ENCODE measurements at places on chromosomes 7 and 10.

GRCh38 chr10:84933402-84933801 lies 605.0 kb downstream of the CCSER2 start:
- DNase-seq = no peak

DNA sequence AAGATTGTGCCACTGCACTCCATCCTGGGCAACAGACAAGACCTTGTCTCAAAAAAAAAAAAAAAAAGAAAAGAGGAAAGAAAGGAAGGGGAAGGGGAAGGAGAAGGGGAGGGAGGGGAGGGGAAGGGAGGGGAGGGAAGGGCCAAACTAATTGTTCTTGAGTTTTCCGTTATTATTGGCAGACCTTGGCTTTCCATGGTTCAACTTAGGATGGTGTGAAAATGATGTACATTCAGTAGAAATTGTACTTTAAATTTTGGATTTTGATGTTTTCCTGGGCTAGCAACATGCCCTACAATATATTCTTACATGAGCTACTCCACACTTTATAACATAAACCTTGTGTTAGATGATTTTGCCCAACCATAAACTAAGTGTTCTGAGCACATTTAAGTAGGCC lies 1.2 kb upstream of the TMEM72 start:
- no peak for DNase-seq

DNA sequence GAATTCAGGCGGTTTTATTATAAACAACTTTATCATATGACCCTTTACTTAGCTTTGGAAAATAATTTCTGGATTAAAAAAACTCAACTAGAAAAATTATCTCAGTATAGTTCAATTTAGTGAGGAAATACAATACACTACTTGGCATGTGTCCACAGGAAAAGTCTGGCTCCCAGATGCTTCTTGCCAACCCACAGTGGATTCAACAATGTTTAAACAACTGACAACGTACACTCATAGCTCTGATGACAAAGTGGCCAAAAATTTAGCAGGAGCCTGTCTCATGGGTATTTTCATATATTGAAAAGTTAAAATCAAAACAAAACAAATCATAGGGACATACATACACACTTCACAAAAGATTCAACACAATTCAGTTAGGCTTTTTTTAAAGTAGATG lies 158.8 kb downstream of the SKAP2 start:
- DNase-seq = no peak

DNA sequence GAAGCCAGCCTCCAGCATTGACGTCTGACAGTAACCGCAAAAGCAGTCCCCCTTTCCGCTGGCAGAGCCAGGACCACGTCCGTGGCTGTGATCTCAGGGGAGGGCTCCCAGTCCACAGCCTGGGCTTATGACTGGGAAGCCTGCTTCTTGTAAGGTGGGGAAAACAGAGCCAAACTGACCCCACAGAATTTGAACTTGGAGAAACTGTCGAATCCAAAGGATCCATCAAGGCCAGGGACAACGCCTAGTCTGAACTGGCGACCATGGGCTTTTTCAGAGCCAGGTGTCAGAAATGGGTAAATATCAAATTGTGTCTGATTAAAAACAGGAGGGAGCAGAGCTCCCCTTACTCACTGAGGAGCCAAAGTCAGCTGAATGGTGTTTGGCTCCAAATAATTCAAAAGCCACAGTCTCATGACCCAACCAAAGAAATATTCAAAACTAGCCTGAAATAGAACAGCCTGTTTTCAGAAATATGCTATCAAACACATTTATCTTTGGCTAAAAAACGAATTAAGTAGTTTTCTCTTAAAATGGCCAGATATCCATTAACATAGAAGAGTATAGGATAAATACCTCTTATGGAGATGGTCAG lies 751.4 kb upstream of the GALNT17 start:
- no peak for DNase-seq

DNA sequence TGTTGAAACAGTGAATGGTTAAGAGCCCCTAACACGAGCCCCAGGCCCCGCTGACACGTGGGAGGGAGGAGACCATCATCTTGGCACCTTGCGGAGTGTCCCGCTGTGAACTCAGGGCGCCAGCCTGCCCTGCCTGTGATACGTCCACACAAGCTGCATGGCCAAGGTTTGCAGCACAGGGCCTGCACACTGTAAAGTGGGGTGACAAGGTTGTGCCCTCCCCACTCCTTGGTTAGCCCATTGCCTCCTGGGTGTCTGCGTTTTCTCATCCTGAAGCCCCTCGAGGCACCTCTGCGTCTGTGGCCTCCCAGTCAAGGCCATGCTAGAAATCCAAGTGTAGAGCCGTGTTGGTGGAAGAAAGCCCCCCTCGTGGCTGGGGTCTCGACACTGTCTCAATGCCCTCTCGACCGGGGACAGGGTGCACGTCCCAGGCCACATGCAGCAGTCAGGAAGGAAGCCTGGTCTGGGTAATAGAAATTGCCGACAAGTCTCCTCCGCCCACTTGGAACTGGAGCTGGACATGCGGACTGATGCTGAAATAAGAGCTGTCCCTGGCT lies 192.1 kb downstream of the DNAJB6 start:
- DNase-seq = no peak

DNA sequence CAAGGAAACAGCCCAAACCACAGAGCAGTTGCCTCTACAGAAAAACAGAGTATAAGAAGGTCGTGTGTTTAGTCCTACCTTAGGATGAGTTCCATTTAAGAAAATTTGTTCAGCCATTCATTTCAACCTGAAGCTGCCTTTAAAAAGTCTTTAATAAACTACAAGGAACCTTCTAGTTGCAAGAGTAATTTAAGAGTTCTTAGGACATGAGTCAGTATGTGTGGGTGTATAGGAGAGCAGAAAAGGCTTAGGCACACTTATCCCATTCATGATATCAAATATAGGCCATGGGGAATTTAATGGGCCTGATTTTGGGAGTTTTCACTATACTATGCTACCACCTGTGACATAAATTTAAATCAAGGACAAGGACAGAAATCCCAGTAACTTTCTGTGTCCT lies 496.8 kb downstream of the TFEC start:
- DNase-seq = no peak

GRCh38 chr7:157010588-157011332 lies at the start of gene MNX1:
Gene MNX1 (minus strand): TSS chr7:157010663. CDS start chr7:157010350, 313 bp downstream.
- peak; percentile 58 for DNase-seq

DNA sequence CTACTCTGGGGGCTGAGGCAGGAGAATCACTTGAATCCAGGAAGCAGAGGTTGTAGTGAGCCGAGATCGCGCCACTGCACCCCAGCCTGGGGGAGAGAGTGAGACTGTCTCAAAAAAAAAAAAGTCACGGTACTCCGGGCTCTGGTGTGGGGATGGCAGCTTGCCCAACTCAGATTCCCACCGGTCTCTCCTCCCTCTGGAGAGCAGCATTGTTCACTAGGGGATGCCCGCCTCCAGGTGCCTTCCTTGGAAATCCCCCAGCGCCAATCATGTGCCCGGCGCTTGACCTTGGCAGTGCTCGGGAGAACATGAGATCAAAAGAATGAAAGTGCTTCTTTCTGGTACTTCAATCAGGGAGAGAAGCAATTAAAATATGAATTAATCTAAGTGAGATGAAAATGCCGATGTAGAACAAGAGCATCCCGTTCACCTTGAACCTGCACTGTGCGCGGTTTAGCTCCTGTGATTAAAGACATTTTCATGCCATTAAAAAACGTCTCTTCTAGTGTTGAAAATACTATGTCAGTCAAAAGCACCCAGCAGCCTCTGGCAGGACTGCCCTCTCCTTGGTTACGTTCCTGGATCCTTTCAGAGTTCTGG lies 1127.3 kb upstream of the AUTS2 start:
- peak; percentile 42 for DNase-seq

DNA sequence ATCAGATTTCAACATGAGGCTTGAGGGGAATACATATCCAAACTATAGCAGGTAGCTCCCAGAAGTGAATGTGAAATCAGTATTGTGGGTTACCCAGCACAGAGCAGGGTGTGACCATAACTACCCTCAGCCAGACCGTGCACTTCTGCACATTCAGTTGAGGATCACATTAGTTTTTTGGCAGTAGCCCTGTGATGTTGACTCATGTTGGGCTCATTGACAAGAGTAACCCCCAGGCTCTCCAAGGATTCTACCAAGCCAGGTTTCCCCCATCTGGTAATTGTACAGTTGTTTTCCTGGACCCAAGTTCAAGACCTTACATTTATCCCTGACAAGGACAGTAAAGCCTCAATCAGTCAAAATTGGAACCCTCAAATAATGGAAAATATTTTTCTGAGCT lies 11.7 kb upstream of the CPA4 start:
- DNase-seq = no peak

GRCh38 chr10:112208292-112208691 lies 24.7 kb upstream of the GPAM start:
- DNase-seq = no peak

GRCh38 chr10:124708246-124708779 lies 35.9 kb downstream of the FAM53B start:
- DNase-seq = no peak

DNA sequence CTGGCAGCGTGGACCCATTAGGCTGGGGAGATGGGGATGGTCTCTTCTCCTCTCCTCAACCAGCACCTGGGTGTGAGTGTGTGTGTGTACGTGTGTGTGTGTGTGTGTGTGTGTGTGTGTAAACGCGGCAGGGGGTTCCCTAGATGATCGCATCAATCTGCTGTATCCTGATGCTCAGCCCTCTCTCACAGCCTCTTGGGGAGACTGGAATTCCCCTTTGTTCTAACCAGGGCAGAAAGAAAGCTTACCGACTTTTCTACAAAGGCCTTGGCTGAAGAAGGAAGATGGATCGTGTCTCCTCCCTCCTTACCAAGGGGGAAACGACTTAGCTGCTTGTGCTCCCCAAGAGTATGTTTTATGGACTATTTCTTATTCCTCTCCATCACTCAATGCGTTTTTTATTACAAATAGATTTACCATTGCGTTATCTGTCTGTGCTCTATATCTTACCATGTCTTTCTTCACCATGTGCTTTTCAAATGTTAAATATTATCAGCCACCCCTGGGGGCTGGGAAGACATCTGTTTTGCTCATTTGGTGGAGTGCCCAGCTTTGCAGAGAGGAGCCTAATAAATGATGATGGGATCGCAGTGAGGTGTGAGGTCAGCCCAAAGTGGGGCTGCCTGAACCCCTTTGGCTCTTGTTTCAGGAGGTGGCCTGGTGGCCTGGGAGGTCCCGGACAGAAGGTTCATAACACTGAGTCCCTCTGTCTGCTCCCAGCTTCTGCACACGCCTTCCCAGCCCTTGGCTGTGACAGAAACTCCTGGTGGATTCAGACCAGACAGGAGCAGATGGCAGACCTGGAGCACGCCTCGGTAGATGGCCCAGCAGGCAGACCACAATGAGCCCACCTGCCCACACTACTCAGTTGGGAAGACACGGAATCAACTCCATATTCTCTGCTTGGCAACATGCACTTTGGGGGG lies 262.0 kb downstream of the PRPF18 start:
- DNase-seq = no peak

- no peak for DNase-seq
Measured at GRCh38 chr7:140022582-140023211, 40.1 kb downstream of the PARP12 start.

- DNase-seq = no peak
Measured at GRCh38 chr10:44936314-44936975, 23.2 kb upstream of the RASSF4 start.

DNA sequence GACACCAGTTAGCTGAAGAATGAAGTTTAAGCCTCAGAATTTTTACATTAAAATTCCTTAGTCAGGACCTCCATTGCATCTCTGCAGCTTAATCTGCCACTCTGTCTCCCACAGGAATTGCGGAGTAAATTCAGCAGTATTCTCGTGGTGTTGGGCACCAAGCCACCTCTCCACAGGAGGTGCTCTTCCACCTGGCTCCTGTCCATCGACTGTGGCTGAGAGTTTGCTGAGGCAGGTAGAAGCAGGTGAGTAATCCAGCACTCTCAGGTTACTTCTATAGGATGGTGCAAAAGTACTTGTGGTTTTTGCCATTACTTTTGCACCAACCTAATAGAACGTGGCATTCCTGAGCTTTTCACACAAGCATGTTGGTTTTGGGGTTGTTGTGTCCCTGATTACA lies 134.1 kb downstream of the GFRA1 start:
- peak; percentile 0 for DNase-seq

- DNase-seq = no peak
Measured at GRCh38 chr7:125773113-125773785, 843.6 kb upstream of the POT1 start.

GRCh38 chr7:114590298-114590697 lies 175.7 kb downstream of the FOXP2 start:
- DNase-seq = no peak

DNA sequence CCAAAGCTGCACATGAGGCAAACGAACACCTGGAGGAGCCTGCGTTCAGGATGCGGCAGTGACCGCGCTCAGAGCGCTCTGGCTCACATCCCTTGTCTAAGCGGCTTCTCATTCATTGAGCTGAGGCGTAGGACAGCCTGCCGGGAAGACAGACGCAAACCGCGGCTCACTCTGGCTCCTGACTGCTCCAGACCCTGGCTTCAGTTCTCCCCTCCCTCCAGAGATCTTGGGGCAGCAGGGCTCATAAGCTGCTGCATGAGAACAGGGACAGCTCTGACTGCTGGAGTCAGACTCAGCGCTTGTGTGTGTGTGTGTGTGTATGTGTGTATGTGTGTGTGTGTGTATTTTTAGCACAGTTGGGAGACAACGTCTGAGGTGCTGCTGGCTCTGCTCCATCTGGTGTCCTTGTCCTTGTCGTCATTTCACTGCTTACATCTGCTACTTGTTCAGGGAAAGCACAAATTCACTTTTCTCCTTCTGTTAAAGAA lies 15.8 kb upstream of the LYZL2 start:
- DNase-seq = peak; percentile 18

- no peak for DNase-seq
Measured at GRCh38 chr10:47317251-47317650, 5.0 kb upstream of the GDF2 start.

- no peak for DNase-seq
Measured at GRCh38 chr7:150830937-150831336, 21.4 kb upstream of the AOC1 start.

DNA sequence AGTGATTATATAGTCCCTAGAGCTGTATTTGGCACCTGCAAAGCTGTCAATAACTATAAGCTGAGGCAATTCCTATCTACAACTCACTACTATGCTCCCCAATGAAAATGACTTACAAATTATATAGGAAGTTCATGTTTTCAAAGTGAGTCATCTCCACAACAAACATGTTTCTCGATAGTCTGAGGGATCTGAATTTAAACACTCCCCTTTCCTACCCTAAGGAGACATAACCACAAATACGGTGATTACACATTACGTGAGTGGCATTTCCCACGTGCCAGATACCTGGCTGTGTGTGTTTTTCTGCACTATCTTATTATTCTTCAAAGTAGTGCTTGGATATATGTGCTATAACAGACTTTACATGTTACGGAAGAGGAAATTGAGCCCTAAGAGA lies 122.5 kb upstream of the C1QL3 start:
- no peak for DNase-seq

Measured in DMS79 (cell line).